Karpas-422 (cell line): ENCODE measurements at places on chromosomes 3 and 15. TPM values are rescaled to one million over a fixed set of nuclear protein-coding genes. Genes with fewer than 3 reads are reported as not detected.

GRCh38 chr3:115217678-115218451 lies 70.8 kb upstream of the ZBTB20 start:
- peak; percentile 79 for DNase-seq

The PCSK6 gene
- 0.19 TPM in 1 of 2 replicates, not detected in the other for total RNA-seq

DNA sequence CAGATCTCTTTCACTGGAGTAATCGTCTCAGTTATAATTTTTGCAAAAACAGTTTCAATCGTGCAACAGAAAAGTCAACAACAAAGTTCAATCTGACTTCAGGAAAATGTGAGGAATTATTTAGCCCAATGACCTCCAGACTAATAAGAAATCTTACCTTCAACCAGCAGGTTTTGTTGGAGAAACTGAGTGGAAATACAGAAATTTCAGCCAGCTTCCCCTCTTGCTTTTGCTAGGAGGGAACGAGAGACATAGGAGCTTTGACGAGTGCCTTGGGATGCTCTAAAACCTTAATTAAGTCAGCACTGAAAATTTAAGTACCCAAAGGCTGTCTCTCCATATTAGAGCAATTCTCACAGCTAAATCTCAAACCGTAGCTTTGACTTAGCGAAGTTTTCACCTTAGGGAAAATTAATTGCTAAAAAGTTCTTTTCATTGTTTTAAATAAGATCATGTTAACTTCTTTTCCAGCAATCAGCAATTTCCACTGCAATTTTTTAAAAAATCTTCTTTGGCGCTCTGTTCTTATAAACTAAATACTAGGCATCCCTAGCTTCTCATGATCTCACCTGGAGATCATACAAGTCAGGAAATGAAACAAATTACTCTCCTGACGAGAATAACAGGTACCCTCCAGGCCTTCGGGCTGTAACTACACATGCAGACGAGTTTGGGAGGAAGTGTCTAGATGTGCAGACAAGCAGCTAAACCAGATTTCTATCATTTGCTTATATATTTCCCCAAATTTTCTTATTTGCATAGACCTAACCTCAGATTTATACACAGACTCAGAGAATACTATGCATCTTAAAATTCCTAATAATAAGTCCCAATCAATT lies 250.2 kb downstream of the FAM43A start:
- DNase-seq: peak; percentile 65

DNA sequence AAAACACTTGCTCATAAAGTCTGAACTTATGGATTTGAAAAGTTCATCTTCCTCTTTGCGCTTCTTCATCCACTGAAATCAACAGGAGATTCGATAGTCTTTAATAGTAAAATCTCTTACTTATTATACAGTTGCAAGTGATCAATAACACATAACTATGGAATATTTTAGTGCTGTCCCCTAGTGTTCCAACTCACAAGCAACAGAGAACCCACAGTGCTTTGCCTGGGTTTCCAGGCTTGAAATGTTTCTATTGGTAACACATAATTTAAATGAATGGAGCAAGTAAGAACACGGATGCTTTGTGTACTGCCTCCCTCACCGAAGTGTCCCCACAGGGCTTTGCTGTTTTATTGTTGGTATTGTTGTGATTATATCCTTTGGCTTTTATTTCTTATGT lies 93.5 kb downstream of the WDR72 start:
- no peak for DNase-seq

DNA sequence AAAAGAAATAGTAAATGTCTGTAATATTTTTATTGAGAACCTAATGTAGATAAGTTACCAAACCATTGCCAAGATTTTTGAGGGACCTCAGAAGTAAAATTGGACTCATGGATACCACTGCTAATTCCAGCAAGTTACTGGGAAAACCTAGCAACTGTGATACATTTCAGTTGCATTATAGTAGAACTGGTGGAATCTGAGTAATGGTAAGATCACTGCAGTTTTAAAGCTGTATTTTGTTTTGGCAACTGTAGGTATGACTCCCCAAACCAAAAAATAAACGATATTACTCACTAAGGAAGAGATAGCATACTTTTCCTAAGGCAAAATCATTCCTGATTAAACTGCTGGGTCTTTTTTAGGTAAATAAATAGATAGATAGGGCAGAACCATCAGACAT lies 54.0 kb downstream of the ARMC8 start:
- DNase-seq: no peak

GRCh38 chr3:49121132-49121736 lies 611 bp upstream of the USP19 start:
- no peak for DNase-seq

The CLEC3B gene
- total RNA-seq: not detected in 2 replicates

DNA sequence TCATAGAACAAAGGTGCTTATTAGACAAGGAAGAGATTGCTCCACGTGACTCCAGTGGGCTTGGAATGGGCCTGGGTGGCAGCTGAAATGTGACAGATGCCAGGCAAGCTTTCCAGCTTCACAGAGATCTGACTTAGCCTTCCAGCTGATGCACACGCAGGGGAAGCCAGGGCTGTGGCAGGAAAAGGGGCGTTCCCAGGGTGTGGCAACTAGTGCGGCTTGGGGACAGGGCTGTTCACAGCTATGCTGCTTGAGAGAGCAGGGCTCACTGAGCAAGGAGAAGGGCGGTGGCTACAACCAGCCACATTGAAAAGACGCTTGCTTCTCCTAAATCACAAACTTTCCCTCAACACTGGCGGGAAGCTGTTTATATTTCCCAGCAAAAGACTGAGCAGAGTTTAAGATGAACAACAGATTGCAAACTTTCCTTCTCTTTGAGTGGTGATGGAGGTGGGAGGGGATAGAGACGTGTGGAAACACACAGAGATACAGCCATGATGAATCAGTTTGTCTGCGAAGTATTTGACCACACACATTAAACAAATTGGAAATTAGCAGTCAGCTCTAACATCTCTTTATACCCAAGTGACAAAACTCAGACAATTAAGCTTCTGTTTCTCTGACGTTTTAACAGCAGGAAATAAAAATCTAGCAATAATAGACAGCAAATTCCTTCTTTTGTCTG lies 127.5 kb downstream of the BDH1 start:
- DNase-seq: peak; percentile 60

DNA sequence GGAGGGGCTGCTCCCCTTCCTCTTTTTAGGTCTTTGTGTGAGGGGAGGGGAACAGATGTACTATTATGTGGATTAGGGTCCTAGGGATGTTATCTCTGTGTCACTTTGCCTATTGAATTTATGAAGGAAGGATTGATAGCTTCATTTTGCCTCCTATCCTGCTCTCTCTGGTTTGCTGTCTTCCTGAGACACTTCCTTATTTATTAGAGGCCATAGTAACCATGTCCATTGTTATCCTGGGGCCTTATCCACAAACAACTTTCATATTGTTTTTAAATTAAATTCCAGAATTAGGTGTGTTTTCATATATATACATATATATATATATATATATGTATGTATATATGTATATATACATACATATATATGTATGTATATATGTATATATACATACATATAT lies 83.2 kb upstream of the LRRFIP2 start:
- DNase-seq: no peak

The CX3CR1 gene
- 0.48 TPM in 1 of 2 replicates, not detected in the other for total RNA-seq

DNA sequence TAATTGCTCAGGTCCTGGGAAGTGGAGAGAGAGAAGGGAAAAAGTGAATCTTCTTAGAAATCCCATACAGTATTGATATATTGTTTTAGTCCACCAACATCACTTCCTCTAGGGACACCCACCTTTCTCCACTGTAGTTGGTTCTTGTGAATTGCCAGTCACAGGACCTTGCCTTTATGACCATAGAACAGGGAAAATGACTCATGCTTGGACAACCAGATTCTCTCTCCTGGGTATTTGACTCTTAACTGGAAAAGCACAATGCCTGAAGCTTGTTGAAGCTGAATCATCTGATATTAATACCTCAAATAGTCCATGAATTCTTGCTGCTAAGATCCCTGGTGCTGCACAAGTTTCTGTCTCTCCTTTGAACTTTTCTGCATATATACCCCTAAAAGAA lies 32.5 kb upstream of the DCLK3 start:
- DNase-seq: no peak

DNA sequence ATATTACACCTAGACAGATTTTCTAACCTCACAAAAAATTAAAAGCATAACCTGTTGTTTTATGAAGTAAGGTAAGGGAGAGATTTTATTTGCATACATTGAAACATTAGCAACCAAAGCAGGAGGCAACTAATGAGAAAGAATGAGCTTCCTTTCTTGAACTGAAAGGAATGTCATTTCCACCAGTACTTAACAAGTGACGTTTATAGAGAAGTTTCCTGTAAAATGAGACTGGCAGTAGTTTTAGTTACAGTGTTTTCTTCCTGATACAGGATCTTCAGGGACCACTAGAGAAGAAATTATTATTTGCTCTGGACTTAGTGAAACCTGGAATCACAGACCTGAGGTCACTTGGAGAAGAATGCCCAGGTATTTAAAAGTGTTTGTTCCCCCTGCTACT lies 27.4 kb upstream of the FRMD5 start:
- DNase-seq: no peak

GRCh38 chr15:83431521-83431920 lies 15.6 kb upstream of the SH3GL3 start:
- peak; percentile 12 for DNase-seq

DNA sequence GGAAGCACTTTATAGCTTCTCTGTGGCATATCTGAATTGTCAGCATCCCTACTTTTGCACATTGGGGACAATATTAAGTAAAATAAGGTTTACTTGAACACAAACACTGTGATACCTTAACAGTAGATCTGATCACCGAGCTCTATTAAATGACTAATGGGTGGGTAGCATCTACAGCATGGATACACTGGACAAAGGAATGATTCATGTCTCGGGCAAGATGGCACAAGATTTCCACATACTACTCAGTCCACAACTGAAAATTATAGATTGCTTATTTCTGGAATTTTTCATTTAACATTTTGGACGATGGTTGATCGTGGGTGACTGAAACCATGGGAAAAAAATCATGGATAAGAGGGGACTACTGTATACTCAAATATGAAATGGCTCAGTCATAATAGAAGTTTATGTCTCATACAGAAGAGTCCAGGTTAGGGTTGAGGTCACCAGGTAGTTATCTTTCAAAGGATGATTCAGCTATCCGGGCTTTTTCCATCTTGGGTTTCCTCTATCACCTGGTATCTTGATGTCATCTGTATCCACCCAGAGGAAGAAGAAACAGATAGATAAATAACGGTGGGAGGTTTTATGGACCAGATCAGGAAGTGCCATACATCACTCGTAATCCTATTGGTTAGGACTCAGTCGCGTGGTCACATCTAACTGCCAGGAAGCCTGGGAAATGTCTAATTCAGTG lies 320.0 kb upstream of the RARB start:
- no peak for DNase-seq

GRCh38 chr3:31027914-31028313 lies 133.5 kb upstream of the GADL1 start:
- DNase-seq: no peak

DNA sequence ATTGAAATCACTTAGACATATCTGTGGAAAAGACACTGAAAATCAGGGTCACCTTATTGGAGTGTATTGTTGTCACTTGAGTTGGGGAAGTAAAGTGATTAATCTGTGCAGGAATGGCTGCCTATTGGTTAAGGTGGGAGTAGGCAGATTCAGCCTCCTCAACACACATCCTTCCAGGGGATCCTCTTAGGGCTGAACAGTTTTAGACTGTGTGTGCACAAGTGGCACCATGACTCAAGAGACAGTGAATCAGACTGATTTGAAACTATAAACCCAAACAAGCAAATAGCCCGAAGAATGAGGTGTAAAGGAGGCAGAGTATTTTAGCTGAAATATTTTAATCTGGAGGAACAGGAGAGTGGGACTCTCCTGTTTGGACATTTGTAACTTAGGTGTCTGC lies 4.9 kb downstream of the ABHD17C start:
- no peak for DNase-seq

- no peak for DNase-seq
Measured at GRCh38 chr15:42100021-42100800, 5.8 kb upstream of the PLA2G4D start.

DNA sequence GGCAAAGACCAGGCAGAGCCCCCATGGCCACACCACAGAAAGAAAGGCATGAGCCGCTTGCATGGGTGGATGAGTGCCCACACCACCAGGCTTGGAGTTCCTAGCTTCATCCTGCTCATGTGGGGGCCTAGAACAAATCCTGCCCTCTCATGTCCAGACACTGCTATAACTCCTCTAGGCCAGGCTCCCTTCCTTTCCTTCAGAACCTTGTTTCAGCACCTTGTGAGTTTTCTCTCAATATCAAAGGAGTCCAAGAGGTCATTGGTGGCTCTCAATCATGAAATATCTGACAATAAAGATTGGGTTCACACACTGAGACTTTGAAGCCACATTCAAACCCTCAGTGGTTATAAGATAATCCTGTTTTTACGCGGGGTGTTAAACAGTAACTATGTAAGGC lies 12.7 kb downstream of the SLC6A20 start:
- DNase-seq: no peak

The RBM5 gene
- total RNA-seq: 179 and 239 TPM in 2 replicates
